ENCODE measurements at places on chromosomes 16 and 17.
A peak's percentile ranks its signal among the peaks of the same experiment; 100 is the strongest.

GRCh38 chr17:27218041-27218440 lies 75.9 kb upstream of the WSB1 start:
- no peak for DNase-seq

DNA sequence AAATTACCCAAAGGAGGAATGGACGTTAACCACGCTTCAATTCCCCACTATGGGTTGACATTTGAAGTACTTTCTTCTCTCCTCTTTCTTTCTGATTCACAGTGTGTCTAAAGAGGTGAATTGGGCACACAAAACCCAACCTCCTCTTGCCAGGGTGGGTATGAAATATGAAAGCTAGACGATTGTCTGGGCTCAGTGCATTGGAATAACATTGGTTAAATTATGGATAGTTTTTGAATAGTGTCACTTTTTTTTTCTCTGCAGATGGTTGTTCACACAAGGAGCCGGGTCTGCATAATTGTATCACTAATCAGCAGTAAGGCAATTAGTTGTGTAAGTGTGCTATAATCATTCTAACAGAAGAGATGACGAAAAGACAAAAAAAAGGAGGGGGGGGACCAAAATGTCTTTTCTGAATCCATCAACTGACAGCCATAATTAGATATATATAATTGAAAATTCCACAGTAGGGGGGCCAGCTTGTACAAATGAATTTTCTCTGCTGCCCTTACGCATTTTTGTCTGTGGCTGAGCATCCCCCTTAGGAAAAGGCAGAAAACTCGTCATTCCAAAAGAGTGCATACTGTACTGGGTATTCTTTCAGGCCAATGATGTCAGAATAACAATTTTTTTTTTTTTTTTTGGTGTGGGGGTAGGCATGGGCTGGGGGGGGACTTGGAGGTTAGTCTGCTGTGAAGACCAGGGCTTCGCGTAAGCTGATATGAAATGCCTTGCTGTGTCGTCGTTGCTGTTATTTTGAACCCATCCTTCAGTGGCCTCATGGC lies 307.5 kb upstream of the SALL1 start:
- DNase-seq: peak; percentile 47

GRCh38 chr16:58773870-58774269 lies 39.8 kb upstream of the GOT2 start:
- DNase-seq: no peak

DNA sequence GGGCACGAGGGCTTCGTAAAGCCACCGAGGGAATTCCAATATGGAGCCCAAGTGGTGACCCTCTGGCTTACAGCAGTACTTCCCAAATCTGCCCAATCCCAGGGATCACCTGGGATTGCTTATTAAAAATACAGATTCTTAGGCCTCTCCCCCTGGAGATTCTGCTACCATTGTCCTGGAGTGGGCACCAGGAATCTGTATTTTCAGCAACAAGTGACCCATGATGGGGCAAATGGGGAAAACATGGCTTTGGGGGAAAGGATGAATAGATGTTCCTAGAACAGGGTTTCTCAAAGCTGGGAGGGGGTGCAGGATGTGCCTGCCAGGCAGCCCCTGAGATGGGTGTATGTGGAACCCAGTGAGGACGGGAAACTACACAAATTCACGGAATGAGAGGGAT lies 40.6 kb downstream of the EMP2 start:
- no peak for DNase-seq

- no peak for DNase-seq
These were observed 9.4 kb upstream of the GCGR start for GRCh38 chr17:81794509-81794908.

DNA sequence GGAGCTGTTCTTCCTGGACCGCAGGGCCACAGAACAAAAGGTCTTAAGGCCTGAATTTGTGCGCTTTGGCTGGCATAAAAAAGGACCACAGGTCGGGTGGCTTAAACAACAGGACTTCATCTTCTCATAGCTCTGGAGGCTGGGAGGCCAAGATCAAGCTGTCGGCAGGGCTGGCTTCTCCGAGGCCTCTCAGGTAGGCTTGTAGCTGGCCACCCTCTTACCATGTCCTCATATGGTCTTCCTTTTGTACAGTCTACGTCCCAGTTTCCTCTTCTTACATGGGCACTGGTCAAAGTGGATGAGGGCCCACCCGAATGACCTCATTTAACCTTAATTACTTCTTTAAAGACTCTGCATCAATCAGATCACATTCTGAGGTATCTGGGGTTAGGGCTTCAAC lies 257.6 kb downstream of the CBLN1 start:
- no peak for DNase-seq

- no peak for DNase-seq
These were observed 210.2 kb downstream of the PARN start for GRCh38 chr16:14419817-14420216.

- no peak for DNase-seq
These were observed 8.3 kb downstream of the PITPNC1 start for GRCh38 chr17:67385122-67385988.

DNA sequence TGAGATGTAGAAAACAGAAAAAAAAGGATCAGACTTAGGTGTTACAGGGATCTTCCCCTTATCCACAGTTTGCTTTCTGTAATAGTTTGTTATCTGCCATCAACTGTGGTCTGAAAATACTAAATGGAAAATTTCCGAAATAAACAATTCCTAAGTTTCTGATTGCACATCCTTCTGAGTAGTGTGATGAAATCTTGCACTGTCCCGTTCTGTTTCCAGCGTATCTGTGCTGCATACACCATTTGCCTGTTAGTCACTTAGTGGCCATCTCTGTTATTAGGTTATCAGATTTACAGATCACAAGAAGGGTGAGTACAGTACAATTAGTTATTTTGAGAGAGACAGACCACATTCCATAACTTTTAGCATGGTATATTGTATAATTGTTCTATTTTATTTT lies 185.6 kb upstream of the CPHXL start:
- no peak for DNase-seq

- DNase-seq: no peak
These were observed 31.9 kb downstream of the PLCG2 start for GRCh38 chr16:81810894-81811538.

DNA sequence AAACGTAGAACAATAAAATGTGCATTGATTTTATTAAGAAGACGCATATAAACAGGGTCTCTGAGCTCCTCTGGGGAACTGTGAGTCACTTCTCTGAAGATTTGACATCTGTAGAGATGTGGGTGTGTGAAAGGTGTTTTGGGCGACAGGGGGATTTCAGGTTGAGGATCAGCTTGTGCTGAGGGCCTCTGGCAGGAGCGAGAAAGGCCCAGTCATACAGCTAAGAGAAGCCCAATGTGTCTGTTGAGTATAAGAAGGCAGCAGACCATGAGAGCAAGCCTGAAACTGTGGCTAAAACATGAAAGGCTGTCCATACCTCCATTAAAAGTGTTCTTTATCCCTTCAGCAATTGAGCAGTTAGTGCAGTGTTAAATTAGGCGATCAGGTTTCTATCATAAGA lies 406.5 kb upstream of the MON1B start:
- no peak for DNase-seq

DNA sequence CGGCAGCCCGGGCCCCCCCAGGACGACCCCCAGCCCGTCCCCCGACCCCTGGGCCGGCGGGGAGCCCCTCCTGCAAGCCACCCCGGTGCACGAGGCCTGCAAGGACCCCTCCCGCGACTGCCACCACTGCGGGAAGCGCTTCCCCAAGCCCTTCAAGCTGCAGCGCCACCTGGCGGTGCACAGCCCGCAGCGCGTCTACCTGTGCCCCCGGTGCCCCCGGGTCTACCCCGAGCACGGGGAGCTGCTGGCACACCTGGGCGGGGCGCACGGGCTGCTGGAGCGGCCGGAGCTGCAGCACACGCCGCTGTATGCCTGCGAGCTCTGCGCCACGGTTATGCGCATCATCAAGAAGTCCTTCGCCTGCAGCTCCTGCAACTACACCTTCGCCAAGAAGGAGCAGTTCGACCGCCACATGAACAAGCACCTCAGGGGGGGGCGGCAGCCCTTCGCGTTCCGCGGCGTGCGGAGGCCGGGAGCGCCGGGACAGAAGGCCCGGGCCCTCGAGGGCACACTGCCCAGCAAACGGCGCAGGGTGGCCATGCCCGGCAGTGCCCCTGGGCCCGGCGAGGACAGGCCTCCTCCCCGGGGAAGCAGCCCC lies 15.6 kb upstream of the ZFPM1 start:
- DNase-seq: peak; percentile 71

DNA sequence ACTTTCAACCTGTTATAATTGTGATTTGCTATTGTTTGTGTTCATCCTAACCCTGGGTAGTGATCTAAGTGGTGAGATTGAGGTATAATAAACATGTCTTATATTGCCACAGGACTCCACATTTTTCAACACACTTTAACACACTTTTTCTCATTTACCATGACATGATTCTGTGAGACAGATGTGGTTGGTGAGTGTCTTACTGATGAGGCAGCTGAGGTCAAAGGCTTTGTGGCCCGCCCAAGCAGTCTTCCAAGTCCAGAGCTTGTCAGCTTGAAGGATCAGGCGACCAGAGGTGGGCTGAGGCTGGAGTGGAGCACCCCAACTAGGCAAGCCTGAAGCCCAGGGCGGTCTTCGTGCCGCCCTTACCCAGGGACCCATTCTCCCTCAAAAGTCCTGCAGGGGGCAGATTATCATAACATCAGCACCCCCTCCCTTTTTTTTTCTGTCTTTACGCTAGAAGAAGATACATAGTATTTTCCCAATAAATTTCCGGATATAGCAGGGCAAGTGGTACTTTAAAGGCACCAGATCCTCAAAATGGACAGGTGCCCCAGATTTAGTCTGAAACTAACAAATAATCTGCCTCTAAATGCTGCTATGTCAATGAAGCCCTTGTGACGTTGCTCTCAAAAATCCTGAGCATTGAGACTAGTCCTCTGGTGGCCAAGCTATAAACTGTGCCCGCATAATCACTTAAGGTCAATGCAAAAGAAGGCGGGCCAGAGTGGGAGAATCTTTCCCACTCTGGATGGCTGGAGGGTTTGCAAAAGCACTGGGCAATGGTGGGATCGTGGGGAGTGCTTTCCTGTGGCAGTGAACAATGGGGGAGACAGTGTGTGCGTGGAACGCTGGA lies 21.1 kb downstream of the KCTD19 start:
- DNase-seq: no peak

- peak; percentile 79 for DNase-seq
These were observed 5.2 kb upstream of the GRIN2C start for GRCh38 chr17:74864866-74865395.

GRCh38 chr17:37417852-37418251 lies 11.2 kb downstream of the TADA2A start:
- DNase-seq: no peak

DNA sequence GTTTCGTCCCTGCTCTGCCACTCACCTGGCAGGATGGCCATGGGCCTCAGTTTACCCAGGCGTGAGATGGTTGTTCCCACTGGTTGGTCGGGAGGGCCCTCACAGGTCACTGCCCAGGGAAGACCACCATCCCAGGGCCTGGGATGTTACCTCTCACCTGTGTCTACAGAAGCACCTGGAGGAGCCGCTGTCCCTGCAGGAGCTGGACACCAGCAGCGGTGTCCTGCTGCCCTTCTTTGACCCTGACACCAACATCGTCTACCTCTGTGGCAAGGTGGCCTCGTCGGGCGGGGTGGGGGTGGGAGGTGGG lies 4.1 kb downstream of the CORO1A start:
- DNase-seq: no peak

DNA sequence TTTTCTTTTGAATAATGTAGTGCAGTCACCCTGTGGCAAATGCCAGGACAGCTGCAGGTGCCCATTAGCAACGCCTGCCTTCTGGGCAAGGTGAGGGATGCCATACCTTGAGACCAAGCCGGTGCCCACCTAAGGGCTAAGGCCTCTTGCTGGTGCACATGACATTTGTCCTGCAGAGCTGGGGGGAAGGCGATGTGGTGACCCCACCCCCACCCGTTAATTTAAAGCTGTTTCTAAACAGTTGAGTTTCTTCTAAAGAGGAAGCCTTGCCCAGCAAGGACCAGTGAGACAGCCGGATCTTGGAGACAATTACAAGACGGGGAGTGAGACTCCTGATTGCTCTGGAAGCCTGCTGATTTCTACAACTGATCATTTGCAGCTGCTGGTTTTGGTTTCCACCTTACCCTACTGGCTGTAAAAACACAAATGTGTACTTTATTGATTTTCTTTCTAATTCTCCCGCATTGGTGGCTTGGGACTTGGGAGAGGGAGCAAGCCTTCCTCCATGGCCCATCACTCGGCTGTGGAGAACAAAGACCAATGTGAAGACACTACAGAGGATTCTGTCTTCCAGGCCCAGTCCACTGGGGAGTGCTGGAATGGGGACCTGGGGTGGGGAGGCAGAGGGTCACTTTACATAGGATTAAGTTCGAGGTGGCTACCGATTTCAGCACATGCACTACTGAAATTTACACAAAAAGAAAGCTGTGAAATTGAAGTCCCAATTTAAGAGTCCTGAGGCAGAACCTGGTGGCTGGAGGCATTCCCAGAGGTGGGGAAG lies 2.7 kb downstream of the CDK5R1 start:
- no peak for DNase-seq

- no peak for DNase-seq
These were observed 8.2 kb downstream of the MYLK3 start for GRCh38 chr16:46739934-46740333.

- DNase-seq: peak; percentile 79
These were observed 26.2 kb downstream of the TEKT5 start for GRCh38 chr16:10668322-10669045.

DNA sequence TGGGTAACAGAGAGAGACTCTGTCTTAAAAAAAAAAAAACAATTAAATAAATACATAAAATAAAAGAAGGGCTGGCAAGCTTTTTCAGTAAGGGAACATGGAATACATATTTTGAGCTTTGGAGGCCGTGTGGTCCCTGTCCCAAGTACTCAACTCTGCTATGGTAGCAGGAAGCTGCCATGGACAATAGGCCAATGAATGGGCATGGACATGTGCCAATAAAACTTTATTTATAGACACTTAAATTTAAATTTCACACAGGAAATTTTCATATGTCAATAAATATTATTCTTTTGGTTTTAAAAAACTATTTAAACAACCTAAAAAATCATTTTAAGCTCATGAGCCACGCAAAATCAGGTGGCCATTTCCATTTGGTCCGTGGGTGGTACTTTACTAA lies 3.8 kb downstream of the OTOA start:
- DNase-seq: no peak

GRCh38 chr16:59886021-59886420 lies 1151.9 kb upstream of the GOT2 start:
- no peak for DNase-seq

- DNase-seq: no peak
These were observed 24.4 kb upstream of the USP10 start for GRCh38 chr16:84675423-84675822.

DNA sequence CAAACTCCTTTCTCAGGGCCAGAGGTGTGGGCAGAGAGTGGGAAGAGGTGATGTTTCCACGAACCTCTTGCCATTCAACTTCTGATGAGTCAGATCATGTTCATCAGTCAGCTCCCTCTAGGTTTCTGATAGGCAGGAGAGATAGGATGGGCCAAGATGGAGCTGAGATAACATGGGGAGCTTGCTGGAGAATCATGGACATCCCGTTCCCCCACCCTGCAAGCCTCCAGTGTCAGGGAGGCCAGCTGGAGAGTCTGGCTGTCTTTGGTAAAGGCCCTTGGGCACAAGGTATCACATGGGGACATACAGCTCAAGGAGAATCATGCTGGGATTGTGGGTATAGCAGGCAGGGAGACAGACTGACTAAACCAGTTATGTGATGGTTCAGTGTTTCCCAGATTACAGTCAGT lies 136.0 kb upstream of the IRX3 start:
- no peak for DNase-seq

- no peak for DNase-seq
These were observed 20.6 kb upstream of the KIFC3 start for GRCh38 chr16:57822856-57823255.

Measured in NCI-H82 (cell line).